ENCODE measurements at places on chromosomes 12 and 14. TPM values are rescaled to one million over a fixed set of nuclear protein-coding genes. Genes with fewer than 3 reads are reported as not detected.

- no peak for DNase-seq
These were observed 157.6 kb downstream of the FOXA1 start for GRCh38 chr14:37437490-37437889.

- DNase-seq = no peak
These were observed 244.0 kb upstream of the DAAM1 start for GRCh38 chr14:58944343-58944967.

DNA sequence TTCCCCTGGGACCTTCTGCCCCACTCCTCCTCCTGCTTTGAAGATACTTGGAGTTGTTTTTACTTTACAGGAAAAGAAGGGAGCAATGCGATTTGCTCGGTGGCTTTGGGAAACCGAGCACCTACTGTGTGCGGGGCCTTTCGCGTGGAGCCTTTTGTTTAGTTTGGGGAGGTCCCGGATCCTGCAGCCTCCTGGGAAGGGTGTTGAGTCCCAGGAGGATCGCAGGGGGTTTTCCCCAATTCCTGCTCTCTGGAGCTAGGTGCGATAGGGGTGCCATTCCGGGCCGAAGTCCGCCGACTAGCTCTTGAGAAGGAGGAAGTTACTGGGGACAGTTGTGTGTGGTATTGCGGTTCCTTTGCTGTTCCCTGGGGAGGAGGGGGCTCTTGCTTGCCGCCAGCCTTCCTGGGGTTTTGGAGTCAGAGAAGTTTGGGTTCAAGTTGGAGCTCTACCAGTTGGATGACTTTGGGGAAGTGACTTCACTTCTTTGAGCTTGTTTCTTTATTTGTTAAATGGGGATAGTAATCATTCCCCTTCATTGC is 1.1 kb downstream of the BRI3BP start:
- DNase-seq = no peak

- no peak for DNase-seq
These were observed 41.4 kb upstream of the INSM2 start for GRCh38 chr14:35492569-35493014.

- no peak for DNase-seq
These were observed 285.5 kb downstream of the KCNH5 start for GRCh38 chr14:62759796-62760195.

- no peak for DNase-seq
These were observed 13.9 kb upstream of the AVPR1A start for GRCh38 chr12:63164911-63165310.

GRCh38 chr14:70748422-70748821 is 60.9 kb downstream of the MAP3K9 start:
- DNase-seq = no peak

GRCh38 chr12:51749206-51749985 is 99.1 kb downstream of the FIGNL2 start:
- no peak for DNase-seq

DNA sequence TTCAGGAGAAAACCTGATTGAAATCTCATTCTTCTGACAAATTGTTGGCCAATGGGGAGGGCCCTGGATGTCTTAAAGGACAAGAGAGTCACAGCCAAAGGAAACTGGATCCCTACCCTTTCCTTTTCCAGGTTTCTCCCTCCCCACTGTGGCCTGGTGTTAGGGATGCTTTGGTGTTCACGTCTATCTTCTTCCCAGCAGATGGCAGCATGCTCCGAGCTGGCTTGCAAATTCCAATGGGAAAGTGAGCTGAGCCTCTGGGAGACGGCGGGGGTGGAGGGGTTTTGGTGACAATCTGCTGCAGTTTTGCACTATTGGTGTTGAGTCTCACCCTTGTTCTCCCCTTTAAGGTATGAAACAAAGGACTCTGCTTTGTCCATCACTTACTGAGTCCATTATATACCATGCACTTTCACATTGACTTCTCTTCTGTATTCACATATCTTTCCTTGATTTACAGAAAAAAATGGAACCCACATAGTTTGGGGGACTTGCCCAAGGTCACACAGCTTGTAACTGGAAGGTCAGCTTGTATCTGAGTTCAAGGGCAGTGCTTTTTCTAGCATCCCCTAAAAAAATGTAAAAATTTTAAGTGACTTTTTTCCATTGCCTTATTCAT is 39.3 kb downstream of the CCDC177 start:
- DNase-seq = peak; percentile 71

DNA sequence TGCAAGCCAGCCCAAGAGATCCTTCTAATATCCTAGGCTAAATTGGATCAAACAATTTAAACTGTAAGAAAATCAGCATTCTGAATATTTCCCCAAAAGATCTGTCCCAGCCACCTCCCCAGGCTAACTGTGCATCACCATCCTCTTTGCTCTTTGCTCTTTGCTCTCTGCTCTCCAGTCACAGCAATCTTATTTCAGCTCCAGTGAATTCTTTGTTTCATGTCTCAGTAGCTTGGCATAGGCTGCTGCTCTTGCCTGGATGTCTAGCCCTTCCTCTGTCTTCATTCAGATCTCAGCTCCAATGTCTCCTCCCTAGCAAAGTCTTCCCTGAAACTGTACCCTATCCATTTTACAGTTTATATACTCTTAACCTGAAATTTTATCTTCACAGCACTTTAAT is 399.8 kb upstream of the USP15 start:
- no peak for DNase-seq

DNA sequence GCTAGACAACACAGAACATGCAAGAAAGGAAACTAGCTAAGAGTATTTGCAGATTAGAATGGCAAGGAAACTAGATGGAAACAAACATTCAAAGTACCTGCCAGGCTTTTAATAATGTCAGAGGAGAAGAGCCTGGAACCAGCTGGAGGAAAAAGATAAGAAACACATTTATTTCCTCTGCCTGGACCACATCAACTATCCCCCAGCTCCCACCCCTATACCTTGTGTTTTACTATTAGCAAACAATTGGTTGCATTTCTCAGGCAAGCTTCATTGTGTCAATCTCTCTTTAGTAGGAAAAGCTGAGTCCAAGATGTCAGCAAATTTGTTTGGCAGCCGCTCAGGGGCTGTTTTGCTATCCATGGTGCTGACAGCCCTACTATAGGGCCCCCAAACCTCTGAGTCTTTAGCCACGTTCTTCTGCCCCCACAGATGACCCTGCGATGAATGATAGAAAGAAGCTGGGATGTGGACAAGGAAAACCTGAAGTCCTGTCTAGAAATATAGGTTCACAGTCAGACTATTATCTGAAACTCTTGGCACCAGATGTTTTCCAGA is 11.6 kb upstream of the SYNDIG1L start:
- no peak for DNase-seq

The NDRG2 gene
- 92.9 TPM for total RNA-seq

The TMEM260 gene
- 17.9 TPM for total RNA-seq

The OVCH1 gene
- total RNA-seq = 0.41 TPM

The KLRC2 gene
- 2.0 TPM for total RNA-seq

The GPRC5D gene
- not detected for total RNA-seq

The TRHDE gene
- total RNA-seq = 40.4 TPM

The ETFBKMT gene
- 4.5 TPM for total RNA-seq

The FAM90A1 gene
- total RNA-seq = 0.41 TPM

The TGFB3 gene
- 19.2 TPM for total RNA-seq

The KRT8 gene
- total RNA-seq = not detected

The FAR2 gene
- total RNA-seq = 49.3 TPM

The RNFT2 gene
- total RNA-seq = 45.2 TPM

All from frontal cortex (tissue), 4 donors.